Uterus (tissue), 4 donors: ENCODE measurements at places on chromosomes 5 and 9.

DNA sequence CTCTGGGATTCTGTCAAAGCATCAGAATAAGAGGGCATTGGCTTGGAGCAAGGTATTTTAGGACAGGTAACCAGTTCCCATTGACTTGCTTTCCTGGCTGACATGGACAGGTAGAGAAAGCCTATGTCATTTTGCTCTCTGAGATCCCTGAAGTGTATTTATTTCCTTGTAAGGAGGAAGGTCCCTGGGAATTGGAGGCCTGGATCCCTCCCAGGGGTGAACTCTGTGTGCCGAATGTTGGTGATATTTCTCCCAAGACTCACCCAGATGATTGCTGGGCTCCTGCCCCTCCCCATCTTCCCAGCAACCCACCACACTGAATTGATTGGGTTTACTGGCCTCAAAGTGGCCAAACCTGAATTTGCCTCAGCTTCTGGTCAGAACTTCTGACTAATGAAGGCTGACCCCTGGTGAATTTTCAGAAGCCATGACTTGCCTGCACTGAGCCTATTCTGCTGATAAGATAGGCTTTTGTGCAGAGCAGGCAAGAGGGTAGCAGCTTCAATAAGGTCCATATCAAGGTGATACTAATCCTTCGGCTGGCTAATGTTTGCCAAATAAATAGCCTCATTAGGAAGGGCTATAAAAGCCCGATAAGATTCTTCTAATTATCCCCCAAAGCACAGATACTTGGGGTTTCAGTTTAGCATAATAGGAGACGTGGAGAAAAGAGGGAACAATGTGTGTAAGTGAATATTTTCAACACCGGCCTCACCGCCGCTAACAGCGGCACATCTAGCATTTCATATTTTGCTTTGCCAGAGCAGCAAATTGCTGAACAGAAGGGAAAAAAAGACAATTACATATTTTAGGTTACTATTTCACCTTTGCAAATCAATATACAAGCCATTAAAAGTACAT is 152.9 kb upstream of the PITX1 start:
- no peak for DNase-seq

- no peak for DNase-seq
These were observed 121.0 kb downstream of the AOPEP start for GRCh38 chr9:94847486-94847885.

GRCh38 chr9:117464941-117465616 is 50.2 kb upstream of the ASTN2 start:
- no peak for DNase-seq

DNA sequence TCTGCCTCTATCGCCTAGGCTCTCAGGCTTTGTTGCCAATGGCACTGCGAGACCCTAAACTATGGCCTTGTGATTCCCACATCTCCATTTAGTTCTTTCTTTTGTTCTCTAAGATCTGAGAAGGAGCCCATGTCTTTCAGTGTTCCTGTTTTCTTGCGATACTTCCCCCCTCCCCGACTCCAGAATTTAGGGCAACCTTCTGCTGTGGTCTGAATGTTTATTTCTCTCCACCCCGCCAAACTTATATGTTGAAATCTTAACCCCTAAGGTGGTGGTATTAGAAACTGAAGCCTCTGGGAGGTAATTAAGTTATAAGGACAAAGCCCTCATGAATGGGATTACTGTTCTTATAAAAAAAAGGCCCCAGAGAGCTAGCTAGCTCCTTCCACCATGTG is 6.4 kb downstream of the TMC1 start:
- DNase-seq, result no peak

GRCh38 chr5:105730982-105731381 is 1939.8 kb downstream of the EFNA5 start:
- no peak for DNase-seq

DNA sequence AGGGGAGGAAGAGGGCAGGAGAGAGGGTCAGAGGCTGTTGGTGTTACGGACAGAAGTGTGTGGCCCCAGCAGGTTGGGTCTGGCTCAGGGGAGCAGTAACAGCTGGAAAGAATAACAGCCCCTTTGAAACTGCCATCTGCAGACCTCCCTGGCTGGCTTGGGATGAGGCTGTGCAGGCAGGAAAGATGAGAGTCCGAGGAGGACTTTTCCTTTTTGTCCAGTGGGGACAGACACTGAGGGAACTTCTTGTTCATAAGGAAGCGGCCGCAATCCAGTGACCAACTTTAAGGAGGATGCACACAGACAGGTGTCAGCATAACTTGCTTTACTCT is 14.8 kb upstream of the PLEKHG4B start:
- DNase-seq, result no peak

DNA sequence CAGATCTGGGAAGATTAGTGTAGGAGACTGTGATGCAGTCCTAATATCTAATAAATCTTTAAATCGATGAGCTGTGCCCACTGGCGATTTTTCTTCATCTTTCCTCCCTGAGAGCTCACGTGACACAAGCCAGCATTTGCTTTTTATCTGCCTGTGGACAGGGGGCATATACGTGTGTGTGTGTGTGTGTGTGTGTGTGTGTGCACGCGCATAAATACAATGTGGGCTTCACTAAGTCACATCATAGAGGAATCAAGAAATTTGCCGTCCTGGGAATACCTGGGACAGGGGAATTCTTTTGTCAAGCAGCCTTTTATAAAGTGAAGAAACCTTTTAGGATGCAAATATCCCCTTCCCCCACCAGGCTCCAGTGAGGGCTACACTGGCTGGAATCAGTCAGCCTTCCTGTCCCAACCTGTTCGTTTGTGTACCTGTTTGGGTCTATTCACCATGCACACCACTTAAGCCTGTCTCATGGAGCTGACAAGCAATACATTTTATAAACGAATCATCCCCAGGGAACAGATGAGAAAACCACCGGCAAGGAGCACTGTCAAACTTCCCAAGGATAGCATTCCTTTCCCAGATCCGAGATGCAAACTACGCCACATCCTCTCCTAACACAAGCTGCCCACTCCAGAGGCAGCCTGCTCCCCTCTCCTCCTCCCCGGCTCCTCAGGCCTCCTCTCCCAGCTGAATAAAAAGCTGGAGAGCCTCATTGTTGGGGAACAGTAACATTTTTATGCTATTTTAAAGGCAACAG is 2.7 kb downstream of the EPB41L4B start:
- no peak for DNase-seq

GRCh38 chr5:91339063-91339705 is 43.9 kb downstream of the ARRDC3 start:
- no peak for DNase-seq

GRCh38 chr9:125758986-125759763 is 12.0 kb downstream of the PBX3 start:
- no peak for DNase-seq

DNA sequence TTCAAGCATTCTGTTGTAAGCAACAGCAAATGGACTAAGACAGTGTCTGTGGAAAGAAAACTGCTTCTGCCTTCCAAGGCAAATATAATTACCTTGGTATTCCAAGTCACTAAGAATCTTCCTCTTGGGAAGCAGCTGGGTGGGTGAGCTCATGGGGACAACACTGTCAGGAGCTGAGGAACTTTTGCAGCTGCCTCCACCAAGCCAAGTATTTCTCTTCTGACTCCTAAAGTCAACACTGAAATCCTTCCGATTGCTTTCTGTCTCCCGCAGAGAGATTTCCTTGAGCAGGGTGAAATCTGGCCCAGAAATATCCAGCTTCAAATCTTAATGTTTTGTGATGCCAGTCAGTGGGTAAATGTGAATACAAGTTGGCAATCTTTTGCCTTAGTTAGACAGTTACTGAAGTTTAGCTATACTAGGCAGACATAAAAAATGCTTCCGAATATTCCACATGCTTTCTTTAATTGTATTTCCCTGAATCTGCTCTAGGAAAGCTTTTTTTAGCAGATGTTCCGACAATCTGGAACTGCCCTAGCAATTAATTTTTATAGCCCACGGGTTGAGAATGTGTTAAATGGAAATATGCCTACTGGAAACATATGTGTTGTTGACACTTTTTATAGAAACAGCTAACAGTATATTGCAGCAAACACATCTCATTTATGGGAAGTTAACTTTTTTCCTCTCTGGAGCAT is 369.9 kb upstream of the DAB2 start:
- no peak for DNase-seq

DNA sequence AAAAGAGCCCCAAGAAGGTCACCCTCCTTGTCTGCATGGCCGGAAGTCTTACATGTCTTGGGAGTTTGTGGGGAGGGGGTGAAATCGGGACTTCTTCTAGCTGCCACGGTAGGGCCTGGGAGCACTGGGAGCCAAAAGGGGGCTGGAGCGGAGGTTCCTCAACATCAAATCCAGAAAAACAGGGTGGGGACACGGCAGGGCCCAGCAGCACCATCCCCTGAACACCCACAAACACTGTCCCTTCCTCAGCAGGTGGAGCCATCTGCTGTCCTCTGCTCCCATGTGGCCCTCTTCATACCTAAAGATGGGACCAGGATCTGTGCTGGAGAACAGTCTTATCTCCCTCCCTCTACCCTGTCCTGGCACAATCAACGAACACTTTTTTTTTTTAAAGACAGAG is 2.7 kb downstream of the TERT start:
- no peak for DNase-seq

GRCh38 chr9:136693490-136694162 is 6.4 kb upstream of the AGPAT2 start:
- DNase-seq, result no peak

DNA sequence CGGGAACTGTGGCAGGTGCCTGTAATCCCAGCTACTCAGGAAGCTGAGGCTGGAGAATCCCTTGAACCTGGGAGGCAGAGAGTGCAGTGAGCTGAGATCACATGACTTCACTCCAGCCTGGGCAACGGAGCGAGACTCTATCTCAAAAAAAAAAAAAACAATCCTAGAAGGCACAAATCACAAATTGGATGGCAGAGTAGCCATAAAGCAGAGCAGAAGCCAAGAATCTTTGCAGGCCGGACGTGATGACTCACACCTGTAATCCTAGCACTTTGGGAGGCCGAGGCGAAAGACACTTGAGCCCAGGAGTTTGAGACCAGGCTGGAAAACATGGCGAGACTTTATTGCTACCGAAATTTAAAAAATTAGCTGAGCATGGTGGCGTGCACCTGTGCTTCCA is 9.2 kb upstream of the FUBP3 start:
- no peak for DNase-seq

DNA sequence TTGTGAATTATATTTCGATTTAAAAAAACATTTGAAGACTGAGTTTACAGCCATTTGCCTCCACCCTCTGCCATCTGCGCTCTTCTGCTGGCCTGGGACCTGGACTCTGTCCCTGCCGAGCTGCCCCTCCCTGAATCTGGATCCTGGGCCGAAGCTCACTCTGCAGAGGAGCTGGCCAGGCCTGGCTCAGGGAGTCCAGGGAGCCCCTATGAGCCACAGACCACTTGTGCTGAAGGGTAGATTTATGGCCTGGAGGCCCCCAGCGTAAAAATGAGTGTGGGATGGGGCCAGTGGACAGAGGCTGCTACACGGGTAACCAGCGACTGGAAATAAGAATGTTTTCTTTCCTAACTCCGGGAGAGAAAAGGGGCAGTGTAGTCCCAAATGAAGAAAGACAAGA is 129.8 kb downstream of the FGF18 start:
- DNase-seq, result no peak

DNA sequence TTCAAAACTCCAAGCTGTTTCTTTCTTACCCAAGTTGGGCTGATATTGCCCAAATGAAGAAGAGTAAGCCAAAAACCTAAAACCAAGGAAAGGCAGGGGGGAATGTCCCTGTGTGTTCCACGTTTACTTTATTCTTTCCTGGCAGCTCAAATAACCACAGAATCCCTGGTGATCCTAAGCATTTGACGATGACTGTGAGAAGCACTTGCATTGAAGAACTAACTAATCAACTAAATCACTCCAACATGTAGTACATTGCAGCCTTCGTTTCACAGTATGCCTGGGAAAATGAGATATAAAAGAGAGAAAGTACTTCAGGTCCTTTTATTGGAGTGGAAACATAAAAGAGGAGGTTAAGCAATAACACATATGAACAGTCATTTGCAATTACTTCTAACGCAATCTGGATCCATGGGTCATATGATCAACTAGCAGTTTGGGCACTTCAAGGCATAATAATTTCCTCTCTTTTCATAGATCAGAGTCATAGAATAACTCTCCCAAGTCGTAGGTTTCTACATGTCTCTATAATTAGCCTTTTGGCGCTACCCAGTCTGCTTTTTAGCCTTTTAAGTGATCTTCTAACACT is 338.4 kb downstream of the TMEM167A start:
- DNase-seq, result no peak

DNA sequence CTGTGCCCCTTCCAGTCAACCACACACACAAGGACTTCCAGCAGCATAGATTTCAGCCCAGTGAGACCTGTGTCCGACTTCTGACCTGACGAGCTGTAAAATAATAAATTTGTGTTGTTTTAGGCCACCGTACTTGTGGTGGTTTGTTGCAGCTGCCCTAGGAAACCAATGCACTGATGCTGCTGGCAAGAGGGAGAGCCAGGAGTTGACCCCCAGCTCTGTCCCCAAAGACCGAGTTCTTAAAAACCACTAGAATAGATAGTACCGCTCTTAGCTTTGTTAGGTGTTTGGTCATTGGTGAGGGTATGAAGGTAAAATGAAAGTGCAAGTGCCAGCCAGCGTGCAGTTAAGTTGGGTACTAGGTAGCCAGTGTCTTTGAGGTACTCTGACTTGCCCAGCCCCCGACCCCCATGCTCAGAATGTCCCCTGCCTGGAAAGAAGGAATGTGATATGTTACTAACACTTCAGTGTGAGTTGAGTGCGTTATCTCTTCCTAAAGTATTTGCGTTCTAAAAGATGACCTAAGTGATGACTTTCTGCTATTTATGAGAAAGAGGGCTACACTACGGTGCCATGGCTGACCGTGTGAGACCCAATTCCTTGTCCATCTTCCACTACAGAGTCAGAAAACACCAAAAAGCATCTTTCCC is 185.6 kb downstream of the AOPEP start:
- DNase-seq, result no peak

- no peak for DNase-seq
These were observed 49.7 kb downstream of the SNX24 start for GRCh38 chr5:122895141-122895540.

GRCh38 chr5:150044329-150044681 is 42.0 kb downstream of the CSF1R start:
- no peak for DNase-seq

DNA sequence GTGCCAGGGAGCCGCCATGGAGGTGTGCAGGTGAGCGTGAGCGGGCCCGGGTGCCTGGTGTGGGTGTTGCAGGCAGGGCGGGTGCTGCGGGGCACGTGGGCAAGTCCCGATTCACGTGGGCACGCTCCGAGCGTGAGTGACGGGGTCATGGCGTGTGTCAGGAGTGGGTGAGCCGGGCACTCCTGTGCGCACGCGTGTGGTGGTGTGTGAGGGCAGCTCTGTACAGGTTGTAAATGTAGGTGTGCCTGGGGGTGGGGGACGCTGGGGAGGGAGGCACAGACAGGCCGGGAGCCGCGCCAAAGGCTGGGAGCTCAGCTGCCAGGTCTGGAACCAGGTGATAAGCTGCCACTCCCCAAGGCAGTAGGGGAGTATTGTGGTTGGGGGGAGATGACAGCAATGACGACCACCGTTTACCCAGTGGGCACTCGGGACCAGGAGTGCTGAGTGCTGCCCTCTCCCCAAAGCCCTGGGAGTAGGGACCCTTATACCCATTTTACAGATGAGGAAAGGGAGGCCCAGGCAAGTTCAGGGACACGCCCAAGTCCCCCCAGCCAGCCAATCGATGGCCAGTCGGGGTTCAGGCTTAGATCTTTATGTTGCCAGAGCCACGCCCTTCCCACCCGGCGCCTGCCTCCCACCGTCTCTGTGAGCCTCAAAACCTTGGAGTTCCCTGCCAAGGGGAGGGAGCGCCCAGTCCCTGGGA is 9.6 kb downstream of the NCS1 start:
- no peak for DNase-seq
